ENCODE measurements at places on chromosomes 6 and 20.

DNA sequence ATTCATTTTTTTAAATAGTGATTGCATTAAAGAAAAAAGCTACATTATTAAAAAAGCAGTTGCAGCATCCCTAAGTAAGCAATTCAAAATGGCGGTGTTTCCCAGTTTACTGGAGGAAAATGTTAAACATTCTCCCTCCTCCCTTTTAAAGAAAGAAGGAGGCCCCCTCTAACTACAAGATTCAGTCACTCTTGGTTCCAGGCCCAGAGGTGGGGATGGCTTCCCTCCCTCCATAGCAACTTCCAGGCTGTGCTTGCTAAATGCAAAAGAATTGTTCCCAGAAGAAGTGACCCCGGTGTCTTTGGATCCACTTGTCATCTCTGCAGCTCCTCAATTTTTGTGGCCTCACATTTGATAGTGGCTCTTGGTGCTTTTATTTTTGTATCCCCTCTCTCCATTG lies 165.9 kb downstream of the SOBP start:
- DNase-seq = no peak

- no peak for DNase-seq
Observed at GRCh38 chr6:7489376-7489775, 52.1 kb upstream of the DSP start.

DNA sequence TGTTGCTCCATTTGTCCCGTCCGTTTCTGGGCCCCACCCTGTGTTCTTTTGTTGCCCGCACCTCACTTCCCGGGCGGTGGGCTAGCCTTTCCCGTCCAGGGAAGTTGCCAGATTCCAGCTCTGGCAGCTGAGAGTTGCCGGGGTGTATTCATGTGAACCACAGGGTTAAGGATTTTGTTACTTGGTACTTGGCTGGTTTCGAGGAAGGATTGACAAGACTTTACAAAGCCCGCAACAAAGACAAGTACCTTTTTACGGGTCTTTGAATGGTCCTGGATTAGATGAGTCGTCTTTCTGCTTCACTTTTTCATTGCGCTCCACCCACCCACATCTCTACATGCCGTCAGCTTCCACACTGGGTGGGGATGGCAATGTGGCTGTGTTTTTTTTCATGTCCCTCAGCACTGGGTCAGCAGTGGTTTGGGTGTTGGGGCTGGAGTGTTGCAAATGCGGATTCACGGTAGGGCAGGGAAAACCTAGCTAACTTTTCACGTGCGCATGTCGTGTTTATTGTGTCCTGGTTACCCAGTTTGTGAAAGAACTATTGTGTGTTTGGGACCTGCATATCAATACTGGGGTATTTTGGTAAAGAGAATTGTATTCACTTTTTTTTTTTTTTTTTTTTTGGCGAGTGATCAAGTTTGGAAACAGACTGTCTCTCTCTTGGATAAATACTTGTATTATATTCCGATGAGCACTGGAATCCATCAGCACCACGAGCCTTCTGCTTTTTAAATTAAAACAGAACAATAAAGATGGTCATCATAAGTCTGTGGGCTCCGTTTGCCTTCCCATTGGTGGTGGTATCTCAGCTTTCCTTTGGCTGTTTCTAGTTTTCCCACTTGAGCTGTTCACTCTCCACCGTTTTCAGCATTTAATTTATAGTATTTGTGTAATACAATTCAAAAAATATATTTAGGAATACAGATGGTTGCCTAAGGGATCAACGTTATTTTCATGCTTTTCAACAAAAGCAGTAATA lies 1.2 kb downstream of the DUSP22 start:
- no peak for DNase-seq

DNA sequence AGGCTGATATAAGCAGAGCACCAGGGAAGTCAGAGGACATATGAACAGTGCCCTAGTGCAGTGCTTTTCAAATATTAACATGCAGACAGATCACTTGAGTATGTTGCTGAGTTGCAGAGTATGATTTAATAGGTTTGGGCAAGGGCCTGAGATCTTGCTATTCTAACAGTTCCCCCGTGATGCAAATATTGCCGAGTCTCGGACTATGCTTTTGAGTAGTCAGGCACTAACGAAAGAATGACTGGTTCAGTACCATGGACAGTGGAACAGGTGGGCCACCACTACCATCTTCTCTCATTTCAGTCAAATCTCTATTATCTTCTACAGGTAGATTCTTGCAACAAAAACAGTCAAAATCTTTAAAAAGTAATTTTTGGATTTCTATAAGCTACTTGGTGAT lies 3.7 kb upstream of the TMEM200A start:
- DNase-seq = no peak

DNA sequence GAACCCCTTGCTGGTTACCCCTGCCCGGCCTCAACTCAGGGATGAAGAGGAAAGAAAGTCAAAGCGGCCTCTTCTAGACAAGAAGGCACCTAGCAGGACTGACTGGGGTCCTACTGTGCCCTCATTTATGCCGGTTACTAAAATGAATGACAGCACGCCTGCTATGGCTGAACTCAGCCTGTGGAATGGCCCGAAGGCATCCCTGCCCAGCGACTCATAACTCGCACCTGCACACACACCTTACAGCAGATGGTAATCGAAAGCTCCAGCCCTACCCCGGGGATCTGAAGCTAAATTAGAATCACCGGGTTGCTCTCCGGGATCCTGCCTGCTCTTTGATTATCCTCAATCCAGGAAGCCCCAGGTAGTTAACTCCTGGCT lies 747 bp upstream of the TXNDC5 start:
- no peak for DNase-seq

DNA sequence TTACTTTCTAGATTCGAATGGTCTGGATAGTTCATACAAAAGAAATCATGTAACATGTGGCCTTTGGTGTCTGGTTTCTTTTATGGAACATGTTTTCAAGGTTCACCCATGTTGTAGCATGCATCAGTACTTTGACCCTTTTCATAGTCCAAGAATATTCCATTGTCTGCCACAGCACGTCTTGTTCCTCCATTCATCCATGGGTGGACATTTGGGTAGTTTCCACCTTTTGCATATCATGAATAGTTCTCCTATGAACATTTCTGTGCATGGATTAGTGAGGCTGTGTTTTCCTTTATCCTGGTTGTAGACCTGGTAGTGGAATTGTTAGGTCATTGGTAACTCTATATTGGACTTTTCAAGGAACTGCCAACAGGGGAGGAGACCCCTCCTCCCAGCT lies 31.7 kb downstream of the GSTA3 start:
- DNase-seq = no peak

- DNase-seq = no peak
Observed at GRCh38 chr20:55273149-55273548, 732.2 kb downstream of the CBLN4 start.

DNA sequence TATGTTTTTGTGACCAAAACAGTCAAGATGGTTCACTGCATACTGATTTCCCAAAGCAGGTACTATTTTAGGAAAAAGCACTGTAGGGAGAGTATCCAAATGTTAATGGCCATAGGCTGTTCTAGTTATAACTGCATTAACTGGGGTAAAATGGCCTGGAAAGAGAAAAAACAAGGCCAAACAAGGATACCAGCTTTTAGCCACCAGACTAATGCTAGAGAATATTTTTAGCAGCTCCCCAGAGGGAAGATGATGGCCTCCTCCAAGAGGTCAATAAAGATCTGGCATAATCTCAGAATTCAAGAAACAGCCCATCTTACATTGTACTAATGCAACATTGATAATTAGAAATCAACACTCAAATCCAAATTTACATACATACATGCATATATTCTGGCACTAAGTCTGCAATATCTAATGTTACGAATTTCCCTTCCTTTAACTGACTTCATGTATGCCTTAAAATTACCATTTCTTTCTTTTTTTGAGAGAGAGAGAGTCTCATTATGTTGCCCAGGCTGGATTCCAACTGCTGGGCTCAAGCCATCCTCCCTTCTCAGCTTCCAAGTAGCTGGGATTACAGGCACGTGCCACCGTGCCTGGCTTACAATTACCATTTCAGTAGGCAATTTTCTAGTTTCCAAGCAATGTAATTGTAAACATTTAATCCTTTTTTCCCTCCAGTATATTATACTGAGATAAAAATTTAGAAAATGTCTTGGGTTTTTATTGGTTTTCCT lies 9.3 kb downstream of the COX7A2 start:
- no peak for DNase-seq

DNA sequence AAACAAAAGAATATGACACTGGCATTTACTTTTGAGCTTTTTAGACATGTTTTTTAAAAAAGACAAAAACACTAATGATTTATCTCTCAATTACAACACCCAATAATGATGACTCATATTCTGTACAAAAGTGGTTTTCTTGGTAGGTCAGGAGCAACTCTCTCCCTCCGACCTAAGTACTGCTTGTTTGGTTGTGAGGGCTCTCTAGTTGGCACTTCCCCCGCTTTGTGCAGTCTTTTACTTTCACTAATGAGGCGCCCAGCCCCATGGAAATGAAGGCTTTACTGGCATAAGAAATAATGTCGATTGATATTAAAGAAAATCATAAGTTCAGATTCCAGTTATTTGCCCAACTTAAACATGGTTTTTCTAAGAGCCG lies 1.3 kb downstream of the KPNA5 start:
- DNase-seq = peak; percentile 4

GRCh38 chr6:140897804-140898573 lies 1234.7 kb upstream of the GJE1 start:
- DNase-seq = no peak

- no peak for DNase-seq
Observed at GRCh38 chr6:105259913-105260889, 80.4 kb upstream of the POPDC3 start.

- no peak for DNase-seq
Observed at GRCh38 chr6:17632934-17633333, 32.8 kb downstream of the FAM8A1 start.

GRCh38 chr20:17399303-17399985 lies 131.7 kb downstream of the BFSP1 start:
- DNase-seq = no peak

Data from stimulated activated naive CD4-positive, alpha-beta T cell treated with Interleukin-2 at 50 U/mL for 16 hours (primary cell).